GM13977 (cell line): ENCODE measurements at places on chromosomes 2 and 18.
A peak's percentile ranks its signal among the peaks of the same experiment; 100 is the strongest.

DNA sequence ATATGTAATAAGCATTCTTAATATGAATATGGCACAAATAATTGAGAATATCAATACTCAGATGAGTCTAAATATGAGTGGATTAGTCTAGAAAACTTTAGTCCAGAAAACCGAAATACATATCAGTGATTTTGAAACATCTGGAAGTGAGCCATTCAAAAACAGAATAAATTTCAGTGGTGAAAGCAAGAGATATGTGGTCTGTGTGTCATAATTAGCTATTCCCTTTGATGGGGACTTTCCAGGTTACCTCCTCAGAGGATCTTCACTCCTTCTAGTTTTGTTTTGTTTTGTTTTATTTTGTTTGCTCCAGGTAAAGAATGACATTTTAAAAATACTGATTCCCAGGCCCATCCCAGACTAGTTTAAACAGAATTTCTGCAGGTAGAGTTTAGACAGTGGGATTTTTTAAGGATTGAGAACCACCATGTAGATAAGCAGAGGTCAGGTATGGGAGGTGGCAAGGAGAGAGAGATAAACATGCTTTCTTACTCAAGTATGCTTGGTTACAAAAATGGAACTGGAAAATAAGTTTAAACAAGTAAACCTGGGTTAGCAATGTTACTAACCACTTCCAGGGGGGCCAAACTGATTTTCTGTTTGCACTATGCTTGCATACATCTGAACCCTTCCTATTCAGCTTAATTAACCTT lies 70.7 kb downstream of the NABP1 start:
- peak; percentile 64 for DNase-seq

GRCh38 chr2:200443376-200443775 lies 66.5 kb downstream of the KCTD18 start:
- DNase-seq = no peak

DNA sequence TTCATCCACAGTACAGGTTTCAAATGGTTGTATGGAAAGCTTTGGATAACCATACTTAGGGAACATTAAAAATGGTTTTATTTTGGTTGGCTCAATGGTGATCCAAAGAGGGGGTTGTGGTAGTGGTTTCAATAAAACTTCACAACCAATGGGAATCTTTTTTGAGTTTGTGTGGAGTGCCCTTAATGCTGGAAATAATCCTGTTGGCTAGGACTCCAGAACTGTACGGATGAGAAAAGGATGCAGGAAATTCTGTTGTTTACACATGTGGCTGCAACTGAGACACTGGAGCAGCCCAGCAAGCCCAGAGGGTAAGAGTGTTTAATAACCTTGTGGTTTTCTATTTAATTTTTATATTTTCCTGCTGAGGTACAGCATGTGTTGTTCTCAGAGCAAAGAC lies at the start of gene CCDC102B:
TSS of gene CCDC102B (plus strand) at position 210 of the 400 bp plus-strand sequence. CDS start 38,684 bp downstream, outside the sequence.
- DNase-seq = no peak

- DNase-seq = no peak
Observed at GRCh38 chr2:159462201-159462785, 154.1 kb downstream of the BAZ2B start.

- DNase-seq = no peak
Observed at GRCh38 chr2:216300906-216301305, 71.4 kb downstream of the MARCHF4 start.

- no peak for DNase-seq
Observed at GRCh38 chr2:233855345-233855744, 1.0 kb upstream of the HJURP start.

GRCh38 chr2:38223256-38223655 lies 147.3 kb upstream of the CYP1B1 start:
- DNase-seq = no peak

GRCh38 chr2:120520929-120521912 lies 175.3 kb downstream of the INHBB start:
- DNase-seq = peak; percentile 52

DNA sequence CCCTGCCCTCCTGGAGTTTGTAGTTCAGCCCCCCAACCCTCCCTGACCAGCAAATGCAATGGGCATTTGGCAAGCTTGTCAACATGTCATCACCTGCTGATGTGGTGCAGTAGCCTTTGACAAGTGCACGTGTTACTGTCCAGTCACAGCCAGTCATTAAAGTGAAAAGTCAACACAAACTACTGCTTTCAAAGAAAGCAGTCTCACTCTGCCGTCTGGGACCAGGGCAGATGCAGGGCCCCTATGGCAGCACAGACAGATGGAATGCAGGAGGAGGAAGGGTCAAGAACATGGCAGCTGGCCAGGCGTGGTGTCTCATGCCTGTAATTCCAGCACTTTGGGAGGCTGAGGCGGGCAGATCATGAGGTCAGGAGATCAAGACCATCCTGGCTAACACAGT lies 222.4 kb upstream of the OSR1 start:
- DNase-seq = no peak

DNA sequence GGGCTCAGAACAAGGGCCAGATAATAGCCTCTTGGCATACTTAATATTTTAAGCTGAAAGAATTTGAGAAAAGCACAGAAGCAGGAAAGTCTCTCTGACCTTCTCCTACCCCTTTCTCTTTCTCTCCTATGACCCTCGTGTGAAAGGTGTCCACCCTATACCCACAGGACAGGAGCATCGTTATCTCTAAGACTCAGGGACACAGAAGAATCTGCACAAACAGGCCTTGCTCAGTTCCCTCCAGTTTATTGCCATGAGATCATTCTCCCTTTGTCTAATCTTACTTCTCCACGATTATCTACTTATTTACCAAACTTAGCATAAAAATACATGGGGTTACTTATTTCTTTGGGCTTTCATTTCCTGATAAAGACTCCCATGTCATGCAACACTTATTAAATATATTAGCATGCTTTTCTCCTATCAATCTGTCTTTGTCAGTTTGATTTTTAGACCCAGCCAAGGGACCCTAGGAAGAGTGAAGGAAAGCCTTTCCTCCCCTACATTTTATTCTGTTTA lies 370.7 kb downstream of the DLGAP1 start:
- DNase-seq = no peak

GRCh38 chr2:191026377-191026776 lies 12.4 kb upstream of the STAT1 start:
- DNase-seq = no peak

DNA sequence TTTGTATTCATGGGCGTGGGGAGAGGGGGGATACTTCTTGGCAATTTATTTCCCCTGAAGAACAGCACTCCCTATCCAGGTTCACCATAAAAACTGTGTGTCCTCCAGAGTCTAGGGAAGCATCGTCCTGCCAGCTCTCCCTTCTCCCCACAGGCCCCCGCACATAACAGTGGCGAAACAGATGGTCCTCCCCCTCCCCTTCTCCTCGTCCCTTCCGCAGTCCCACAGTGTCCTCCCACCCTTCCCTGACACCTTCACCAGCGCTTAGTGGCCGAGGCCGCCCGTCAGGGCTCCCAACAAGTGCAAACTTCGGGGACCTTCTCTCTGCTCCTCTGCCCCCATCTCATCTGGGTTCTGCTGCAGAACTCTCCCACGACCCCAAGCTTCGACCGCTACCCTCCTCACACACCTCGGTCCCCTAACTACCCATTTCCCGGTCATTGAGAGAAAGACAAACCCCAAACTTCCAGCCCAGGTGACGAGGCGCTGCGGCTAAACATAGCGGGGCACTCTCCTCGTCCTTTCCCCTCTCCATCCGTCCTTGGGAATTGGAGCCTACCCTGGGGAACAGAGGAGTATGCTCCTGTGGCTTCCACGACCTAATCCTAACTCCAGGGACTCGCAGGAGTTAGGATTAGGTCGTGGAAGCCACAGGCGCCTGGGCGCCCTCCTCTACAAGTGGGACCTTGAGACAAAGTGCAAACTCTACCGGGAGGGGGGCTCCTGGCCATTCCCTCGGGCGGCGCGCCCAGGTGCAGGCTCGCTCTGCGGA lies 971 bp downstream of the ZNF385B start:
- peak; percentile 27 for DNase-seq

DNA sequence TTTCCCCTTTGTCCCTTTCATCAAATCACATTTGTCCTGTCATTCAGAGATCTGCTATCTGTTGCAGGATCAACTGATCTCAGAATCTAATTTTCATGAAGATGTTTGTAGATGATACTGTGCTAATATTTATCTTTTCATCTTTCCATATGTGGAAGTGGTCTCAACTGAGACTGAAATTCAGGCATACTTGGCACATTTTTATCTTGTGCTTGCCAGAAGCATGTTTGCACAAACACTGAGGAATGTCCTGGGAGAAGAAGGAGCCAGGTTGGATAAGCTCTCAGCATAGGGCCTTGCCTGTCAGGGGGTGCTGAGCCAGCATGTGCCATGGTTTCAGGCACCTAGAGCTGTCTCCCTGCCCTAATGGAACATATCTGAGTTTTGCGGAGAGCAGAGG lies 24.5 kb upstream of the MMADHC start:
- no peak for DNase-seq

GRCh38 chr2:165069151-165069550 lies 113.8 kb upstream of the SLC38A11 start:
- no peak for DNase-seq

GRCh38 chr2:232304236-232304635 lies 74.3 kb upstream of the ALPP start:
- DNase-seq = no peak

DNA sequence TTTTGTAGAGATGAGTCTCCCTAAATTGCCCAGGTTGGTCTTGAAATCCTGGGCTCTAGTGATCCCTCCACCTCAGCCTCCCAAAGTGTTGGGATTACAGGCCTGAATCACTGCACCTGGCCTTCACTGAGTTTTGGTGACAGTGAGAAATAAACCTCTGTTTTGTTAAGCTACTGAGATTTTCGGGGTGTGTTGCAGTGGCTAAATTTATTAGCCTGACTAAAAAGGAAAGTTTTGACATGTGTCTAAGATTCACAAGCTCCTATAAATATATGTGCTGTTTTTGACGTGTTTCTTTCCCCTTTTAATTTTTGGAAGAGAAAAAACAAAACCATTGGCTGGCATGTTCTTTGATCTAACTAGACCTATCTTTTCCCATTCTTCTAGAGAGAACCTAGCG lies 190.5 kb upstream of the MC4R start:
- no peak for DNase-seq

- no peak for DNase-seq
Observed at GRCh38 chr2:70806013-70806412, 14.4 kb downstream of the CLEC4F start.

- no peak for DNase-seq
Observed at GRCh38 chr2:221095356-221095755, 476.7 kb downstream of the EPHA4 start.

DNA sequence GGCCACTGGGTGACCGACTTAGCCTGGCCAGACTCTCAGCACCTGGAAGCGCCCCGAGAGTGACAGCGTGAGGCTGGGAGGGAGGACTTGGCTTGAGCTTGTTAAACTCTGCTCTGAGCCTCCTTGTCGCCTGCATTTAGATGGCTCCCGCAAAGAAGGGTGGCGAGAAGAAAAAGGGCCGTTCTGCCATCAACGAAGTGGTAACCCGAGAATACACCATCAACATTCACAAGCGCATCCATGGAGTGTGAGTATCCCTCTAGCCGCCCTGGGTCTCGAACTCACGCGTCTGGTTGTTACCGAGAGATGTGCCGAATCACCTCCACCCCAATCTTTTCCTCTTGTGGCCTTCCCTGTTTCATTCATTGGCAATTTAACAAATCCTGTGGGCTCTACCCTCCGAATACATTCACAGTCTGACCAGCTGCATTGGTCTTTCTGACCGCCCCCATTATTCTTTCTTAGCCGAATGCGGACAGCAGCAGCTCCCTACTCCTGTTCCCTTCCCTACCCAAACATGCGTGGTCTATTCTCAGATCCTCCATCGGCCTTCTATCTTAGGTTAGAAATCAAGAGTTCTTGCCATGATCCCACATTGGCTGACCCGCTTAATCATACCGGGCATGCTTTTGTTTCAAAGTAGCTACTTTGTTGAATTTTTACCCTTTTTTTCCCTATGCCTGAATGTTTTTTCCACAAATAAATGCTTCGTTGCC lies 631 bp downstream of the RPL31 start:
- DNase-seq = no peak

DNA sequence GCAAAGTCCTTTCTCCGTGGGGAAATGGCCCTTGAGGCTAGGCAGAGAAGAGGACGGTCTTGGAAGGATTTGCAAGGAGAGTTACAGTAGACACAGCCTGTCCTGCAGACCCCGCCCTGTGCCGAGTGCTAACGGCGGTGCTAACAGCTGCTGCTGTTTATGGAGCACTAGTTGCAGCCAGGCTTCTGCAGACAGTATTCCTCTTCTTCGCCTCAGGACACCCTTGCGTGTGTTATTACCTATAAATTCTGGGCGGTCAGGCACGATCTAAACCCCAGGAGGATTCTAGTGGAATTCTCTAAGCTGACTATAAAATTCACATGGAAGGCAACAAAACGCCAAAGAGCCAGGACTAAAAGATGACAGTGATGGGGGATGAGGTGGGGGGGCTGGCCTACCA lies 139.8 kb downstream of the GLI2 start:
- no peak for DNase-seq

DNA sequence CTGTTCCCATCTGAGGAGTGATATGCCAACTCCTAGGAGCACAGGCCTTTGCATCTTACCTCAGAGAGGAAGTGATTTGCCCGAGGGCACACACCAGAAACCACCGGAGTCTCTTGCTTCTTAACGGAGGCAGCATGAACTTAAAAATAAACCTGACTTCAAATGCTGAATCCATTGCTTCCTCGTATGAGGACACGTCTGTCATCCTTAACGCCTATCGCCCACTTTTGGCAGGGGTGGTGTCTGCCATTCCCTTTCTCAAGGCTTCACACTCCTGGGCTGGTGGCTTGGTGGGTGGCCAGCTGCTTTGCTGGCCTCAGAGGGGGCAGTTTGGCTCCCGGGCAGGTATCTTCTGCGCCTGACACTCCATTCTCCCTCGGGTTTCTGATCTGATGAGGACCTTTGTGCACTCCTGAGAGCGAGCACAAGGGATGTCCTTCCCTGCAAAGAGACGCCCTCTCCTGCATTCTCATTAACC lies 1.1 kb upstream of the PREB start:
- DNase-seq = no peak

GRCh38 chr2:35973737-35974132 lies 381.8 kb upstream of the CRIM1 start:
- no peak for DNase-seq
